ENCODE measurements at places on chromosomes 1 and 21.
A peak's percentile ranks its signal among the peaks of the same experiment; 100 is the strongest.

GRCh38 chr21:33739701-33740100, 97.4 kb downstream of the ITSN1 start:
- DNase-seq, result no peak

- DNase-seq, result peak; percentile 34
Observed at GRCh38 chr1:221794079-221794670, 52.3 kb upstream of the DUSP10 start.

GRCh38 chr1:228336308-228337030, 70.2 kb downstream of the TRIM11 start:
- no peak for DNase-seq

GRCh38 chr1:226990133-226990716, 50.1 kb downstream of the COQ8A start:
- no peak for DNase-seq

GRCh38 chr1:21863981-21864380, 51.9 kb downstream of the LDLRAD2 start:
- DNase-seq, result no peak

DNA sequence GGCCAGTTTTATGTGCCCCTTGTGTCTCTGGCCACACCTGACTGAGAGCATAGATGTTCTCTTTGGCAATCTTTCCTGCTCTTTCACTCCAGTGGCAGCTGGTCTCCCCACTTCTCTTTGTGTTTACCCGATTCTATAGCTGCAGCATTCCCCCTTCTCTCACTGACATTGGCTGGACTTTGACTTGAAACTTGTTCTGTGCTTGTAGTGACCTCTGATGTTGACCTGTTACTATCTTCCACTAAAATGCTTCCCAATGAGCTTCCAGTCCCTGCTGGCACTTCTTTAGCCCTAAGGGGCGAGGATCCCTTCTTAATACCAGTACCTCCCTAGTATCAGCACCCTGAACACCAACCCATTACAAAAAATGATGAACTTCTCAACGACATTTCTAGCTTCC, 653.3 kb downstream of the LTN1 start:
- no peak for DNase-seq

GRCh38 chr1:242128951-242129502, 130.1 kb upstream of the MAP1LC3C start:
- no peak for DNase-seq

DNA sequence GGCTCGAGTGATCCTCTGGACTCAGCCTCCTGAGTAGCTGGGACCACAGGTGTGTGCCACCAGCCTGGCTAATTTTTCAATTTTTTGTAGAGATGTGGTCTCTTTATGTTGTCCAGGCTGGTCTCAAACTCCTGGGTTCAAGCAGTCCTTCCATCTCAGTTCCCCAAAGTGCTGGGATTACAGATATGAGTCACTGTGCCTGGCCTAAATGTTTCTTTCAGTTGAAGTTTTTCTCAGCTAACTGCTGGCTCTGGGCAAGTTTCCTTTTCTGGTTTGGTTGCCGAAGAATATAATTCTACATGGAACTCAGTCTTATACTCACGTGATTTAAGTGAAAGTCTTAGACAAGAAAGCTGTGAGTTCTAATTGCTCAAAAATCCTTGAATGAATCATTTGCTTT, 57.0 kb downstream of the SASS6 start:
- DNase-seq, result no peak

GRCh38 chr1:99236756-99237155, 27.5 kb upstream of the PLPPR4 start:
- DNase-seq, result no peak

DNA sequence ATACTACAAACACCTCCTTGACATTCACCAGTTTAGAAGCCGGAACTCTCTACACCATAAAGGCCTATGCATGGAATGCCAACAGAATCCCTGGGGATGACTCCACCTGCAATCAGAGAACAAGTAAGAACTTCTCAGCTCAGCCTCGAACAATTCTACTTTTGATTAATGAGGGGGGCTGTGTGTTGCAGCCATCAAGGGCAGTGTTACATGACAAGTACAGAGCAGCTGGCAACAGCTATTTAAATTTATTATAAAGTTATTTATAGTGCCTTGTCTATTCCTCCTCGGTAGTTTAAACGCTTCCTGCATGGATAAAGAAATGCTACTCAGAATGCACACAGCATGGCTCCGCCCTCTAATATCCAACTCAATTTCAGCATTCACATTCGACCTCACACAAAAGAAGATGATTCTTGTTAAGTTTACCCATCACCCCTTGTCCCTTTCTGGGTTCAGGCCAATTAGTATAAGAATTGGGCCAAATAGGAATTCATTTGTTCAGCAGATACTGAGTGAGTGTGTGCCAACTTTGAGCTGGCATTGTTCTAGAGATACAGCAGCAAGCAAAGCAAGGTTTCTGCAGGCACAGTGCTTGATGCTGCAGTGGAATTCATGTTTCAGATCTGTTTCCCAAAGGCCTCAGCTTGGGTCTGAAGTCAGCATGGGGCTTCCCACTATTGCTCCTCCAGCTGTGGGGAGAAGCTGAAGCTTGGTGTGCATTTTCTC, 6.4 kb downstream of the FNDC7 start:
- DNase-seq, result no peak

- no peak for DNase-seq
Observed at GRCh38 chr1:43348809-43349593, 9.8 kb upstream of the CDC20 start.
